ENCODE measurements at places on chromosomes 6 and 20.

- DNase-seq = peak; percentile 69
These were observed at the start of the genes DUSP15 and TTLL9 for GRCh38 chr20:31869942-31870725. Gene DUSP15 (minus strand): TSS chr20:31870527. CDS start chr20:31870337, 190 bp downstream. Gene TTLL9 (plus strand): TSS chr20:31870634. CDS start chr20:31871127, 493 bp downstream.

DNA sequence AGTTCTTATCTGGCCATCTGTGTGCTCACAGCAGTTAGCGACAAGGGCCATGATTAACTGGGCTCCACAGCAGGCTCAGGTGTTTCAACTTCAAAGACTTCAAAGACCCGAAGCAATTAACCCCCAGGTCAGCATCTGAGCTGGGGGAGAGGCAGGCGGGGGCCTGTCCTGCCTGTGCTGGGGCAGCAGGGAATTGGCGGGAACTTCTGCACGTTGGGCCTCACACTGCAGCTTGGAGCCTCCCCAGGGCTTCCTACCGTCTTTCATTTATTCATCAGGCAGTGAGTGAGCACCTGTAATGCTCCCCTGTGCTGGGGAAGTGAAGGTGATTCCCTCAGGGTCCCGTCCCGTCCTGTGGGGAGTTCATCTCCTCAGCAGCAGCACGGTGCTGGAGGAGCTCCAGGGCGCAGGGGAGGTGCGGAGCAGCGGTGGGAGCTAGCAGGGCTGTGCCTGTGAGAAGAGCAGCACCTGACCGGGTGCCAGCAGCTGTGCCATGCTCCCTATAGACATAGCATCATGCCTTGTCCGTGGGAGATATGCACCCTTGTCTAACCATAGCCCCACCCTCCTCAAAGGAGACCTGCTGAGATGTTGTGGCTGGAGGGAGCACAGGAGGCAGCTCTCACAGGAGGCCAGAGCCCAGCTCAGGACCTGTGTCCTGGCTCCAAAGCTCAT lies 51.8 kb upstream of the FRMD1 start:
- DNase-seq = no peak

DNA sequence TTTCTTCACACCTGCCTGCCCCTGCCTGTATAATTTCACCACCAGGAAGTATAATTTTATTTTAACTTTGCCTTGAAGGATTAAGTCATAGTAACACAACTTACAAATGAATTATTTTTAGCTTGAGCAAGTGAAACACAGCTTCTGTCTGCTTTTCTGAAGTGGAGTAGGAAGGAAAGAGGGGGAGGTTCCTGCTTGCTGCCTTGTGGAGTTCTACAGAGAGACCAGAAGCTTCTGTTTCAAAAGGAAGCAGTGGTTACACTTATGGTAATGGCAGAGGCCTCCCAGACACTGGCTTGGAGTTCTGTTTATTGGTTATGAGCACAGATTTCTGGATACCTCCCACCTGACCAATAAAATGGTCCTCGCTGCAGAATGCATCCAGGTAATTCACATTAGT lies 159.6 kb downstream of the TMEM200A start:
- DNase-seq = peak; percentile 47

GRCh38 chr6:108685970-108686369 lies 125.3 kb downstream of the FOXO3 start:
- DNase-seq = no peak

DNA sequence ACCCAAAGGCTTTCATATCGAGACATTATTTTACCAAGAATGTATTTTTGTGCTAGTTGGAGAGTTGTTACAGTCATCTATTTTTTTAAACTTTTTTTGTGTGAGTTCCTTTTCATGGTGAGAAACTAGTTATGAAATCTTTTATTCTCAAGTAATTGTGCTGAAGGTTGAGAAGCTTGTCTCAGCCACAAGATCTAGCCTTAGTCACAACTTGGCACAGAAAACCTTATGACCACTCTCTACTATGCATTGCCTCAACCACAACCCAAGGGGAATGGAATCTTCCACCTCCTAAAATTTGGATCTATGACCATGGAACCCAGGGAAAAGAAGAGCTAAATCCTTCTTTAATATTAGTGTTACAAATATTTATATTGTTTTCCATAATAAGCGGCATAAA lies 58.5 kb downstream of the HS3ST5 start:
- no peak for DNase-seq

- DNase-seq = no peak
These were observed 78.4 kb upstream of the FBXL4 start for GRCh38 chr6:99026135-99026534.
